Renal cortical epithelial cell (primary cell): ENCODE measurements at places on chromosomes 12 and 14. TPM values are rescaled to one million over a fixed set of nuclear protein-coding genes. Genes with fewer than 3 reads are reported as not detected.

Gene PPFIA2
- 0.87 and 6.2 TPM in 2 replicates for total RNA-seq

Gene ARPC3
- total RNA-seq: 367 and 745 TPM in 2 replicates

Gene MIA2
- 41.8 and 81.8 TPM in 2 replicates for total RNA-seq

Gene TOGARAM1
- 14.2 and 40.5 TPM in 2 replicates for total RNA-seq

Gene ABHD12B
- total RNA-seq: not detected in 2 replicates

Gene NRIP2
- total RNA-seq: not detected in 2 replicates

Gene PLEKHA5
- total RNA-seq: 35.8 and 117 TPM in 2 replicates

Gene KLRC3
- total RNA-seq: not detected in 2 replicates

Gene GRIP1
- total RNA-seq: 6.4 and 32.4 TPM in 2 replicates

Gene MMP17
- 0.52 and 1.6 TPM in 2 replicates for total RNA-seq

Gene RD3L
- total RNA-seq: not detected in 2 replicates

Gene GPR68
- 3.0 and 3.6 TPM in 2 replicates for total RNA-seq

Gene AQP2
- 0.30 TPM in 1 of 2 replicates, not detected in the other for total RNA-seq

Gene METTL17
- total RNA-seq: 44.0 and 56.3 TPM in 2 replicates

Gene PZP
- not detected in 2 replicates for total RNA-seq

Gene CIROP
- total RNA-seq: not detected in 2 replicates
